Activated CD8-positive, alpha-beta memory T cell treated with anti-CD3 and anti-CD28 coated beads, Interleukin-2, amount 50 U/mL, for 48 hours (primary cell): ENCODE measurements at places on chromosomes 5 and 9.

- DNase-seq, result no peak
Measured at GRCh38 chr9:80197661-80198060, 625.9 kb downstream of the TLE4 start.

- no peak for DNase-seq
Measured at GRCh38 chr9:15513335-15513734, 2.6 kb upstream of the PSIP1 start.

DNA sequence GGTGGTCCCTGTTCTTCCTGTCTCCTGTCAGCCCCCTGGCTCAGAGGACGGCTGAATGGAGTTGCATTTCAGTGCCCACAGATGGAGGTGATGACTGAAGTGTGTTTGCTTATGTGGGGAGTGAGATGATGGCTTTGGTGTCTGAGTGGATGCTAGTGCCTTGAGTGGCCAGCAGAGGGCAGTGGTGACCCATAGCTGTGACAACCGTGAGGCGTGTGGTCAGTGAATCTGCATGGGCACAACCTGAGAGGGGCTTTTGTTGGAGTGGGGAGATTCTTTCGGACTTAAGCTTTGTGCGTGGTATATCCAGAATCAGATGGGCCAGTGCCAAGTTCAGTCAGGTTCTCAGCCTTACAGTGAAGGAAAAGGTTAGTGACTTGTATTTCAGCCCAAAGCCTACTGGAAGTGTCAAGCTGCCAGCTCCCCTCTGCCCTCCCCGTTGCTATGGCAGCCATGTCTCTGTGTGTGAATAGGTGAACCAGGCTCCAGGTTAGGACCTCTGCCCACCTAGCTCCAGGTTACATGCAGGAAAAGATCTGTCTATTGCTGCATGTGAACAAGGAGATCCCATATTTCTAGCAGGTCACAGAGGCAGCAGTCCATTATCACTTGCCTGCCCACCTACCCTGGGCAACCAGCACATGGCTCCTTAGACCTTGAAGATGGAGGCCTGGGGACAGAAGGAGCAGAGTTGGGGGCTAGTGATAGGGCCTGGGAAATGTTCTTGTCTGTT, 14.7 kb upstream of the CXXC5 start:
- peak; percentile 85 for DNase-seq

DNA sequence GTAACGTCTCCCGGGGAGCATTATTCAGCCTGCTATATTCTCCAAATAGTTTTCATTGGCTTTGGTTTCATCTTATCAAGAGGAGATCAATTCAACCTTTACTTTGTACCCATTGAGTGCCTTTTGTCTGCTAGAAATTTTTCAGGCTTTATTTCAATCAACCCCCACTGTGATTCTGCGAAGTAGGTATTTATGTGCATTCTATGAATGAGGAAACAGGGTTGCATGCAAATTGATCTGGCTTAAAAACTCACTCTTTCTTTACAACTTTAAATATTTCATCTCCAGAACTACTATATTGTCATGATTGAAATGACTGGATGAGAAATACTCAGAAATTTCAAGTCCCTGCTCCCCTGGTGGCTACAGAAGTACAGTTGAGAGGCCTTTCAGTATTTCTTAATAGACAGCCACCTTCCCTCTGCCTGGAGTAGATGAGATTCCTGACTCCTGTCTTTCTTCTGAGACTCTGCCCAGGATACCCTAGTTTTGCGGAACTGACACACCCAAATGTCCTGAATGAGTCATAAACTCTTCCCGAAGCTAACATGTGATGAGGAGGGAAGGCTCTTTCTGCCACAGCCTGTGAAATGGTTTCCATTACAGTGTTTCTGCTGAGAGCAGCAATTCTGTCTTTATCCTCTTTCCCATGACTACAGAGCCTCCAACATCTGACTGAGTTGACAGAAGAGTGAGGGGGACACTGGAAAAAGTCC, 52.6 kb upstream of the TNC start:
- no peak for DNase-seq

GRCh38 chr5:39249069-39249468, 29.7 kb upstream of the FYB1 start:
- DNase-seq, result no peak

DNA sequence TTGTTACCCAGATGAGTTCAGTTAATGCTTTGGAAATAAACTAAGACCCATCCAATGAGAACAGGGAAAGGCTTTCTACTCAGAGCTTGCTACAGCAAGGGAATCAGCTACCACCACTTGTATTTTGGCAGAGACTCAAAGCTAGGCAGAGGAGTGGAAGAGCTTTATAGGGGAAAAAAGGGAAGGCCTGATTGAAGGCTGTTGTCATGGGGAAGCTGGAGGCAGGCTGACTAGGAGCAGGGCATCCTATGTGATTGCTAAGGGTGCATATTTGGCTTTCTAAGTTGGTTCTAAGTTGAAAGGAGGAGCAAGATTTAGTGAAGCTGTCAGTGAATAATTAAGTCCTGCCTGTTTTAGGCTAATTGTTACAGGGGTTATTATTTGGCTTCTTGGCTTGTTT, 115.5 kb downstream of the PTTG1 start:
- DNase-seq, result no peak

DNA sequence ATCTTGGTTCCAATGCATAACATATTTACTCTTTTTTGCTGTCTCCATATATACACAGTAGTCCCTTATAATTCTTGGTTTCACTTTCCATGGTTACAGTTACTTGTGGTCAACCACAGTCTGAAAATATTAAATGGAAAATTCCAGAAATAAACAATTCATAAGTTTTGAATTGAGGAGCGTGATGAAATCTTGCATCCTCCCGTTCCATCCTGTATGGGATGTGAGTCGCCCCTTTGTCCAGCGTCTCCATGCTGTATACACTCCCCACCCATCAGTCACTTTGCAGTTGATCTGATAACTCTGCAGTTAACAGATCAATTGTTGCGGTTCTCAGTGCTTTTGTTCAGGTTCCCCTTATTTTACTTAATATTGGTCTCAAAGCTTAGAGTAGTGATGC, 11.5 kb upstream of the FAF2 start:
- DNase-seq, result peak; percentile 45

DNA sequence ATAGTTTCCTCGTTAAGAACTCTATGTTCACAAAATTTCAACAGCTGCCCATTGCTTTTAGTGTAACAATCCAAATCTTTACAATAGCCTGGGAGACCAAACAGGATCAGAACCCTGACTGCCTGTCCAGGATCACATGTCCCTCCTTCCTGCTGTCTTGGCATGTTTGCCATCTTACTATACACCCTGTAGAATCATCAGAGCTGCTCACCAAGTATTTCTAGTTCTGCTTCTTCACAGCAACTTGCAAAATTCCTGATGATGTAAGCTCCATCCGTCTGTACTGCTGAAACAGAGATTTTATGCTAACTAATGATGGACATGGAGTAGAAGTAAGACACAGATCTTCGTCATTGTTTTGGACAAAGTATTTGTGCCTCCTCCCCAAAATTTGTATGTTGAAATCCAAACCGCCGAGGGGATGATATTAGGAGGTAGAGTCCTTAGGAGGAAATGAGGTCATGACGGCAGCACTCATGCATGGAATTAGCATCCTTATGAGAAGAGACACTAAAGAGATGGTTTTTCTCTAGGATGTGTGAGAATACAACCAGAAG, 464.9 kb upstream of the BRINP1 start:
- no peak for DNase-seq

DNA sequence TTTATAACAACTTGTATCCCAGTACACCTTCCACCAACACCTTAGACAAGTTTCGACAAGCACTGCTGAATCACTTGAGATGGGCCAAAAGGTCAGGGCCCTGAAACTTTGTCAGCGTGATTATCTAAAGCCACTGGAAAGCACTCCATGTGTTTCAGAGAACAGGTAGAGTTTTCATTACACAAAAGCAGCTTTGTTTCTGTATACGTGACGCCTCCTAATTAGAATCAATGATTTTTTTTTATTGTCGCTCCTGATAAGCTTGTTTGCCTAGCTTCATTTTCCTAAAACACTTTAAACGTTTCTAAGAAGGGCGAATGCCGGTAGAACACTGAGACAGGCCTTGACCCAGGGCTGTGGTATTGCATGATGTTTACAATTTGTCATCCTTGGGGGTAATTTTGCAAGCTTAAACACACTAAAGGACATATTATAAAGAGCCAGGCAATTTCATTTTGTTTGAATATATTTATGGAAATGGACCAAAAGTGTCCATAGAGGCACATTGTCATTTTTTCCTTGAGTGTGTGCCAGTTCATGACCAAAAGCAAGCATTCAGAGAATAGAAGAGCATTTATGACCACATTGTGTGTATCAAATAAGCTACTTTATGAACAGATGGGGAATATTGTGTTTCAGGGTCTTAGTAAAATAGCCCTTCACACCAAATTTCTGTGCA, 193.6 kb downstream of the GLIS3 start:
- DNase-seq, result no peak

- no peak for DNase-seq
Measured at GRCh38 chr9:33187519-33188218, 20.5 kb upstream of the B4GALT1 start.

- DNase-seq, result no peak
Measured at GRCh38 chr5:158466191-158466590, 607.2 kb upstream of the CLINT1 start.

- DNase-seq, result no peak
Measured at GRCh38 chr9:112218908-112219307, 43.8 kb upstream of the SUSD1 start.

GRCh38 chr9:8388132-8388531, 588.6 kb upstream of the DMAC1 start:
- DNase-seq, result no peak

GRCh38 chr9:133709691-133710571, 28.2 kb downstream of the SARDH start:
- no peak for DNase-seq

GRCh38 chr9:126646162-126646561, 32.4 kb downstream of the LMX1B start:
- DNase-seq, result no peak

GRCh38 chr5:123444016-123444415, 20.8 kb upstream of the CEP120 start:
- DNase-seq, result no peak

DNA sequence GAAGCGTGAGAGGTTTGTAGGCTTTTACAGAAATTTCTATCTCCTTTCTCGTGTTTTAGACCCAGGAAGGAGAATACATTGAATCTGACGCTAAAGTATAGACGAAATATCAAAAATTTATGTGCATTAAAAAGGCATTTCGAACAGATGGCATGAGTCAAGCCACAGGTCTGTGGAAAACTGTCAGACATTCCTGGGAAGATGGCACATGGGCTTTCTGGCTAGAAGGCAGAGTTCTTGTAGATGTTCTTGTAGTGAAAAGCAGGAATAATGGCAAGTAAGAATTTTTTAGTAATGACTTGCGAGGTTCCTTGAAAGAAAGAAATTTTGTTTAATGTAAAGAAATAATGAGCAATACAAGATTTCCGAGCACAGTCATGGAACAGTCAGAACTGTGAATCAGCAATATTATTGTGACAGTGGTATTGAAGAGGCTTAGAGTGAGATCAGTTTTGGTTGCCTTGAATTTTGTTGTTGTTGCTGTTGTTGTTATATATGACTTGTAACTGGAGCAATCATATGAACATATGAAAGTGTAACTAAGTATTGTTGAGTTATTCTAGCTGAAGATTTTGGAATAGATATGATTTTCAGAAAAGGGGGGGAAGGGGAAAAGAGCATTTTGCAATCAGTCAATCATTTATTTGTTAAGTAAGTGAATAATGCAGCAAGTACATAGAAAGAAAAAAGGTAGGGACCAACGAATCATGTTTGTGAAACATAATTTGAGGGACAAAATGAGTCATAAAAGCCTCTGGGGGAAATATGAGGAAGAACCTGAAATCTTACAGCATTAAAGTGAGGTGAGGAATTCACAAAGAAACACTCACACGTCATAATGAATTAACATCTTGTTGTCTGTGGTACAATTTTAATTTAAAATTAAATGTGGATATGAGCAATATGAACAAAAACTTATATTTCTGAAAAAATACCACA, 339.0 kb upstream of the CTNND2 start:
- DNase-seq, result no peak

DNA sequence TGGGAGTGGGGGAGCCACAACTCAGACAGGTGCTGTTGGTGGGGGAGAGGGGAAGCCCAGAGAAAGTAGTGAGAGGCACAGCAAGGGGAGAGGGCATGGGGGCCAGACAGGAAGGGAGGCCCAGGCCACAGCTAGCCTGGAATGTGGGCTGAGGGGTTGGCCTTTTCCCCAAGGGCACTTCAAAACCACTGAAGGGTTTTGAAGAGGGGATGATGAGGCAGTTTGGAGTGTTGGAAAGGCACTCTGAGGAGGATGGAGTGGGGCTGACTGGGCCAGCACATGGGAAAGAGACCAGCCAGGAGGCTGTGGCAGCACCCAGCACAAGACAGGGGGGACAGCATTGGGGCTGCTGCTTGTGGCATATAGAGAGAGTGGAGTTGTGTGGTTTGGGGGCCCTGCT, 3.8 kb downstream of the PSD2 start:
- DNase-seq, result no peak

- DNase-seq, result no peak
Measured at GRCh38 chr5:134568761-134569695, 43.6 kb downstream of the JADE2 start.

- DNase-seq, result no peak
Measured at GRCh38 chr5:94113087-94113486, 371.7 kb upstream of the POU5F2 start.

DNA sequence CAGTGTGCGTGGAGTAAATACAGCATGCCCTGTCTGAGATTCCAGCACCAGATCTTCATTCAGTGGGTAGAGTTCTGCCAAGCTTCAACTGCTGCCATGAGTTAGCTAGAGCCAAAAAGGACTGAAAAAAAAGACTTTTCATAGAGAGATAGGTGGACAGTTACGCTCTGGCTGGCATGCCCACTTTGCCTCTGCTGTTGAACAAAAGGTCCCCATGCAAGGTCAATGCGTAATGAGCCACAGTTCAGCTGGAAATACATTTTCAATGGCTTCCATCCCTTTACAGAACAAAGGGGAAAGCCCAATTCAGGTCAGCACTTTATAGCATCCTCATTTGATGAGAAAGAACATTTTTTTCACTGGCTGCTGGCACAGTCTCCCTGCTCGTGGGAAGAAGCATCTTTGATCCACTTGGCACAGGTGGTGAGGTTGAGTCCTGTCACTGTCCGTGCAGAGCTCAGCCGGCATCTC, 86.9 kb upstream of the ERCC6L2 start:
- DNase-seq, result no peak

GRCh38 chr5:107282061-107282460, 388.7 kb downstream of the EFNA5 start:
- DNase-seq, result no peak
